GDM1 (cell line): ENCODE measurements at places on chromosomes 12 and 14.

DNA sequence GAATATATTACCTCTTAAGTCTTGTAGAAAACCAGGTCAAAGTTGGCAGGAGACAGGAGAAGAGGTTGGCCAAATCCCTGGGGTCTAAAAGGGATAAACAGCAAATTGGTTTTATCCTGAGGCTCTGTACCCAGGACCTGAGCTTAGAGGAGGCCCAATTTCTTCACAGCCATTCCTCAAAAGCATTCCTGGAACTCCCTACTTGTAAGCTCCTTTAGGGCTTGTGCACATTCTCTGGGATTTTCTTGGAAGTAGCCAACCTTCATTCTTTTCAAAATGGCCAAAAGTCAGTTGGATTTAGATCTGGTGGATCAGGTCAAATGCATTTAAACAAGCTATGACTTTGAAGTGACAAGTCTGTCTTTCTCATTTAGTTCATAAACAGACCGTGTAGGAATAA is 152.1 kb upstream of the PLXNC1 start:
- no peak for DNase-seq

DNA sequence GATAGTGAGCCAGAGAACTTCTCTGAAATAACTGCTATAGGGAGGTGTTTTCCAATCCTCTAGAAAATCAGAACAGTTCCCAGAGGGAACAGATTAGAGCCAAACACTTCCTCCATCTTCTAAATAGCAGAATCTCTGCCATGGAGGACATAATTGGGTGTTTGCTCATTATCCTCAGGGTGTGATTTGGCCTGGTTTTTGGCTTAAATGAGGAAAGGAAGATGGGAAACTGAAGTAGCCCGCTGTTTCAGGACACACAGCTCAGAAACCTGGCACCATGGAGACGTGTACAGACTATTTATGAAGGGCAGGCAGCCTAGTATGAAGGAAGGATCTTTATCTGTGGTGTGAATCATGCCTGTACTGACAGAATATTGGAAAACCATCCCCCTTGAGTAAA is 231.7 kb upstream of the PRKD1 start:
- no peak for DNase-seq

GRCh38 chr14:24037658-24038037 is 14.2 kb upstream of the CARMIL3 start:
- no peak for DNase-seq

DNA sequence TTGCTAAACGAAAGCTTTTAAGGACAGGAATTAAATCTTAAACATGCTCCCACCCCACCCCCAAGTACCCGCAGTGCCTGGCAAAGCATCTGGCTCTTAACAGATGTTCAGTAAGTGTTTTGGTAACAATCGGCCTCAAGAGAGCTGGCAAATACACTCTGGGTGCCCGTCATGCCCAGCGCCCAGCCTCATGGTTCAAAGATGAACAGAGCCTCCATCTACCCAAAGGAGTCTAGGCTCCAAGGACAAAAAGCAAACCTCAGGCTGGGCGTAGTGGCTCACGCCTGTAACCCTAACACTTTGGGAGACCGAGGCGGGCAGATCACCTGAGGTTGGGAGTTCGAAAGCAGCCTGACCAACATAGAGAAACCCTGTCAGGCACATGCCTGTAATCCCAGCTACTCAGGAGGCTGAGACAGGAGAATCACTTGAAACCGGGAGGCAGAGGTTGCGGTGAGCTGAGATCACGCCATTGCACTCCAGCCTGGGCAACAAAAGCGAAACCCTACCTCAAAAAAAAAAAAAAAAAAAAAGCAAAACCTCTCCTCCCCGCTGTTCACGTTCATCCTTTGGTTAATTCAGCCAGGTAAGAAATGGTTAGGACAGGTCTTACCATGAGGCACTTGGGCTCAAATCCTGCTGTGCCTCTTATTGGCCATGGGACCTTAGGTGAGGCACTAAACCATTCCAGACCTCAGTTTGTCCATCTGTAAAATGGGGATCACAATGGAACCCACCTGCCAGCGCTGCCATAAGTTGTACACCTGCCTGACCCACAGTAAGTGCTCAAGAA is 151.3 kb downstream of the BCL11B start:
- DNase-seq = no peak

- DNase-seq = no peak
Observed at GRCh38 chr12:104583301-104583700, 126.6 kb downstream of the CHST11 start.

DNA sequence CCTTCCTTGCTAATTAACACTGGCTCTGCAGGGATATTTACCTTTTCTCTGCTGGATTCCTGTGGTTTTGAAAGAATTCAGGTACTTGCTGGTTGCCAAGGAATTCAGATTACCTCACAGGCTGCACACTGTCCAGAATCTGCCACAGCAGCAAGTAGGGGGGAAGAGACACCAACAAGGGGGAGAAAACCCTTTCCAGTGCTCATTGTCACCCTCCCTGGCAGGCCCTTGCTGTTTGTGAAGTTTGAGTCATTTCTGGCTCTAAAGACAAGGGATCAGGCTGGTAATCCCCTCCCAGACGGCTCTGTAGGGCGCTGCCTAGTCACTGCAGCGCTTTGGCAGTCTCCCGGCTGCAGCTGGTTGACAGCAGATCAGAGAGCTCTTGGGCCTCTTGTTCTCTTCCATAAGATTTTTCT is 50.8 kb downstream of the TTLL5 start:
- DNase-seq = no peak
